ENCODE measurements at places on chromosomes 5 and 9.

- DNase-seq = peak; percentile 85
Measured at GRCh38 chr9:126398403-126399058, 71.9 kb downstream of the MVB12B start.

DNA sequence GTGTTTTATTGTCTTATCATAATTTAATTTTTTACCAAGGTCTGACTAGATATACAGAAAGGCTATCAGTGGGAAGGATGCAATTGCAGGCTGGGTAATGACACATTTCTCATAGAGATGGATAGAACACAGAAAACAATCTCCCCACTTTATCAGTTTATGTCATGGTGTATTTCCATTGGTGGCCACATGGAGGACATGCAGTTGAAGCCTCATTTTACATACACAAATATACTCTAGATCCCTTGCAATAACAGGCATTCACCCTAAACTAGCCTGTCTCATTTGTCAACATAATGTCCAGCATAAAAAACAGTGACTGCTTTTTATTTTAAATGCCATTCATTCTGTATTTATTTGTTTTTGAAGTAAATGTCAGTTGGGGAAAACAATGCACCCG, 526.3 kb downstream of the GABRG2 start:
- no peak for DNase-seq

GRCh38 chr9:122325124-122325523, 45.7 kb upstream of the PTGS1 start:
- no peak for DNase-seq

DNA sequence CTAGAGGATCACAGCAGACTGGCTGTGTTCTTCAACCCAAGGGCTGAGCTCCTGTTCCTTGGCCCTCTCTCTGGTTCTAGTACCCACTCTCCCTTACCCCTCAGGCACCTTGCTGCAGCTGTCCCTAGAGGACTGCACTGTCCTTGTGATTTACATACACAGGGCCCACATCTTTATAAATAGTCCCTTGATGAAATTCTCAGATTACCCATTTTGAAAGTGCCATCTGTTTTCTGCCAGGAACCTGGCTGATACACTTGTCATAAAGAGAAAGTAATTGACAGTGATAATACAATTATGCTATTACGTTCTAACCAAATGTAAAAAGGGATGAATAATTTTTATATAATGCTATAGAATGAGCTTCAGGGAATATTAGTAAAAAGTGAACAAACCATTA, 16.5 kb upstream of the SPARC start:
- no peak for DNase-seq

- no peak for DNase-seq
Measured at GRCh38 chr5:132799392-132799791, 13.7 kb upstream of the SOWAHA start.

DNA sequence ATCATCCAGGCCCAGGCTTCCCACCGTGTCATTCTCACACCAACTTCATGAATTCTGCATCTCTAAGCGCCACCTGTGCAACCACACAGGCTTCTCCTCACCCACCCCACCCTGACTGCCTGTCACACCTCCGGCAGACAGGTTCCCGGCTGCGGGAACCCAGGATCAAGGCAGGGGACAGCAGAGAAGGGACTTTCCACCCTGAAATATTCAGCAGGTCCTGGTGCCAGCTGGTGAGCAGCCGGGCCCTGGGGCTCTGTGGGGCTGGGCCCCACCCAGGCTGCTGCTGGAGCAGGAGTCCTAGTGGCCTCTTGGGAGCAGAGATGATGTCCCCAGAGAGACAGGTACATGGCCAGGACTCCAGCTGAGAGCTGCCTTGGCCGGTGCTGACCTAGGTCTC, 12.7 kb downstream of the ANXA6 start:
- no peak for DNase-seq

GRCh38 chr5:120240706-120241105, 223.4 kb upstream of the PRR16 start:
- DNase-seq = no peak

GRCh38 chr5:83556190-83556589, 84.6 kb downstream of the VCAN start:
- DNase-seq = no peak

- no peak for DNase-seq
Measured at GRCh38 chr9:117403403-117403811, 11.4 kb downstream of the ASTN2 start.

DNA sequence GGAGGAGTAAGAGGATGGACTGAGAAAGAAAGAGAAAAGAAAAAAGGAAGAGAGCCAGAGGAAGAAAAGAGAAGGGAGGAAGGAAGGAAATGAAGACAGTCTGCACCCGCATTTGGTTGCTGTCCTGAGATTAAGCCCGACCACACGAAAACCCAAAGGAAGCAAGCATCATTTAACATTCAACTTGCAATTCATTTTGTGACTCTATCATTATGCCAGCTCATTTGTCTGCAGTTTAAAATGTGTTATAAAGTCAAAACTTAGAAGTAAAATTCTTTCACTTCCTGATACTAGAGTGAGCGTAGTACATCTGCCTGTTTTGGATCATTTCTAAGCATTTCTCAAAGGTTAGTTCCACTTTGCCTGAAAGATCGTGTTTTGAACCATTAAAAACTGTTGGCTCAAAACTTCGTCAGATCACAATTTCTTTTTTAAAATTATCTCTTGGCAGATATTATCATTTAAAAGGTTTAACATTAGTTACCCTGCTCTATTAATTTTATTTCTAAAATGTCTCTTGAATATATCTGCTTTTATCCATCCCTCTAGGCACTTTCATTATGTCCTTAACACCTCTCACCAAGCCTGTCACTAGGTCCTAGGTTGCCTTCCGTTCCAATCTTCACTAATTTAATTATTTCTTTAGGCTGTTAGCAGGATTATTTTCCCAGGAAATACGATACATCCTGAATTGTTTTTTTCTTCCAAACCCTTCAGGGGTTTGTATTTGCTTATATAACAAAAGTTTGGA, 240.9 kb downstream of the TLE4 start:
- no peak for DNase-seq

GRCh38 chr5:147483188-147483790, 26.6 kb downstream of the DPYSL3 start:
- no peak for DNase-seq

- DNase-seq = no peak
Measured at GRCh38 chr5:43315263-43315662, 2.1 kb upstream of the HMGCS1 start.

GRCh38 chr5:115366223-115366622, 69.8 kb upstream of the CCDC112 start:
- no peak for DNase-seq

DNA sequence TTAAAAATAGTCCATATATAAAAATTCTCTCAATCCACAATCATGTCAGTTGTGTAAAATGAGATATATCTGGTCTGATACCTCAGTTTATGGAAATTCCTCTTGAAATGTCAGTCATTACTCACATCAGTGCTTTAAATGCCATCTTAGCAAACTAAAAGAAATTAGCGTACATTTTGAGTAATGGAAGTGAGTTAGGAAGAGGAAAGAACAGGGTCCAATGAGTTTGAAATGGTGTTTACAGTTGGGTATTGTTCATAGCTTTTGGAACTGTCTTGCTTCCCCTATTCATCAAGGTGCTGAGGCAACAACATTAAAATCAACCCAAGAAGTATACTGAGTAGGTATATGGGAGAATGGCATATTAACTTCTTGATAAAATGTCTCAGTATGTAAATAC, 8.7 kb upstream of the MTX3 start:
- no peak for DNase-seq

DNA sequence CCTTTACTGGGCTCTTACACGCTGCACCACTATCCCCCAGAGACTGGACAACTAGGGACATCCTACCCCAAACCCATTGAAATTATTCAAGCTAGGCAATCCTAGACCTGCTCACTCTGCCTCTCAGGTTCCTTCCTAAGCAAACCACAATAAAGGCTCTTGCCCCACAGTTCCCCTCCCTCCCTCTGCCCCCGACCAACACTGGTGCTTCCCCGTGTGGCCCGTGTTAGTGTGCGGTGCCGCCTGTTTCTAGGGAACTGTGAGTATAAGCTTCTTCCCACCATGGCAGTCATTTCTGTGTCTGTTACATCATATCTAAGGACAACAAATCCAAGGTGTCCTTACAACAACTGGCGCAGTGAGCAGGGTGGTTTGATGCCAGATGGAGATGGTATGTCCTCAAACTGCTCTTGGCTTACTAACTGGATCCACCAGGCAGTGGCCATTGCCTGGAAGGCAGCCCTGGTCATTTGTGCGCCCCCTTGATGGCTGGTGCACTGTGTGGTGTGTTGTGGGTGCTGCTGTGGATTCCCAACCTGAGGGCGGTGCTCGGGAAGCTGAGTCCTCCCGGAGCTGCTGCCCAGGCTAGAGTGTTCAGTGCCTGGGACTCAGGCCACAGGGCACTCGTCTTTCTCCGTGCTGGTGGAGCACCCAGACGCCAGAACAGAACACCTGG, 8.4 kb upstream of the MXD3 start:
- DNase-seq = no peak

GRCh38 chr9:86168256-86168655, 68.9 kb upstream of the GOLM1 start:
- no peak for DNase-seq

DNA sequence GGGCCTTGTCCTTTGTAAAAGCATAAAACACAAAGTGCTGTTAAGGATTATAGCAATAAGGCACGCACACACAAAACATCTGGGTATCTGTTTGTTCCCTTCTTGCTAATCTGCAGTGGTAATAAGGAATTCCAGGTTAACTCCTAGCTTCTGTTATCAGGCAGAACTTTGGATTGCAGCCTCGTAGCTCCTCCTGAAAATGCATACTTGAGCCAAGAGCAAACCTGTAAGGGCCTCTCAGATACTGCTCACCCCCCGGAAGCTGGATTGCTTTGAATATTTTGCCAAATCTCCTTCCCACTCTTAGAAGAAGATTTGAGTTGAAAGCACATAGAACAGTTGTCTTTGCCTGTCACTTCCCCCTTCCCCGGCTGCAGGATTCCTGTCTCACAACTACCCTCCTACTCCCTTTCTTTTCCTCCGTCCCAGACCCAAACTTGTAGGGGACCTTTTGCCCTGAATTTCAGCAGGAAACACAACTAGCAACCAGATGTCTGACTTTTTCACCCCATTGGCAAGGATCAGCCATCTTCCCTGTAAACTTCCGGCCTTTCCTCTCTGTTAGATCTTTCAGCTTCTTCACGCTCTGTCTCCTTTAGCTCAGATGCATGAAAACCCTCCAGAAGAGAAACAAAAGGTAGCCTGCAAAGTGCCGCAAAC, 28.2 kb upstream of the SMAD5 start:
- DNase-seq = no peak

GRCh38 chr5:148966348-148966747, 96.5 kb downstream of the SH3TC2 start:
- no peak for DNase-seq

GRCh38 chr9:312596-313320, 98.1 kb downstream of the DOCK8 start:
- DNase-seq = no peak

GRCh38 chr5:92222449-92222848, 839.3 kb upstream of the ARRDC3 start:
- no peak for DNase-seq

DNA sequence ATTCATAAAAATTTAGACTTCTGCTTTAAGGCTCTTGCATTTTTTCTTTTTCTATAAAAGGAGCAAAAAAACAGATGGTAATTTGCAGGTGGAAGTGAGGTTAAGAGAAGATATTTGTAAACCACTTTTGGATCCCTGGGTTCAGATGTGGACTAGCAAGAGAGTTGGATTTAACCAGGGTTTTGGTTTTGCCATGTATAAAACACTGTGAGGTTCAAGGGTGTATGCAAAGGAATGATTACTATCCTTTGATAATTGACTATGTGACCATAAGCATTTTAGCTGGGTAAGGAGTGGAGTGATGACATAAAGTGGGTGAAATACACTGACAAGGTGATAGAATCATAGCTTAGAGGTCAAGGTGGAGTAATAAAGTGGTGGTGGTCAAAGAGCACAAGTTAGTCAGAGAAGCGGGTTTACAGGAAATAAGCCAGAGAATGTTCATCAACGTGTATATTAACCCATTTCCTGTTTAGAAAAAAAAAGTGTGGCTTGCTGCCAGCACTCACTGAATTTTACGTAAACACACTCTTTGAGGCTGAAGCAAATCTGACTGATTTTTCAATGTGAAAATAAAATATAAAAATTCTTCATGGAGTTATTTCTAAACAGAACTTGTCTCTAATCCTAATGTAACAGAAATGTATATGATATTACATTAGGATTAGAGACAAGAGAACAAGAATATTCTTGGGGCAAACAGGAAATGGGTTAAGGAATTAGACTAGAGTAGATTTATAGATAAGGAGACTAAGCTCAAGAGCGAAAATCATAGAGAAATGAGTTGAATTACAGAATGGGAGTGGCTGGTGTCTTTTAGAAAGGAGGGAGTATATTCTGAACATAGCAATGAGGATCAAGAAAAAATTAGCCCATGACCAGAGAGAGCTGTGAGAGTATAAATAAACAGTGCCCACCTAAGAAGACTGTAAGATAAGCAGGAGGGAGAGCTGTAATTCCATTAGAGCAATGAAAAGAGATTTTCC, 74.5 kb downstream of the CDKN2A start:
- DNase-seq = no peak

- no peak for DNase-seq
Measured at GRCh38 chr5:27437594-27438200, 399.3 kb upstream of the CDH9 start.

GRCh38 chr9:15882883-15883282, 330.0 kb downstream of the CCDC171 start:
- no peak for DNase-seq

DNA sequence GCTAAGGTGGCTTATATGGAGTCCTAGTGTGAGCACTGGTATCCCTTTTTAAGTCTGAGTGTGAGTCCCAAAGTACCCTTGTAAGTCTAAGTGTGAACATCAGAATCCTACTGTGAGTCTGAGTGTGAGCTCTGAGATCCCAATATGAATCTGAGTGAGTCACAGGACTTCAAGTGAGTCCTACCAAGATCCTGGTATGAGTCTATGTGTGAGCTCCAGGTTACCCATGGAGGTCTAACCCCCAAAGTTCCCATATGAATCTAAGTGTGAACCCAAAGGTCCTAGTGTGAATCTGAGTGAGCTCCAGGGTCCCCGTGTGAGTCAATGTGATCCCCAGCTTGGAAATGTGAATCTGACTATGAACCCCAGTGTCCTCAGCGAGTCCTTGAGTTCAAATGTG, 2.3 kb downstream of the CNTFR start:
- no peak for DNase-seq

- DNase-seq = no peak
Measured at GRCh38 chr9:116717150-116717549, 30.0 kb downstream of the TRIM32 start.

GRCh38 chr9:108047264-108047663, 557.7 kb upstream of the KLF4 start:
- DNase-seq = no peak

GRCh38 chr5:171336521-171337209, 27.6 kb downstream of the TLX3 start:
- DNase-seq = no peak

GRCh38 chr9:137878146-137878941, 762 bp downstream of the CACNA1B start:
- DNase-seq = no peak

- no peak for DNase-seq
Measured at GRCh38 chr5:111495159-111495558, 17.2 kb downstream of the STARD4 start.

- DNase-seq = no peak
Measured at GRCh38 chr5:77776554-77777206, 541 bp upstream of the TBCA start.
